ENCODE measurements at places on chromosomes 16 and 17. TPM values are rescaled to one million over a fixed set of nuclear protein-coding genes. Genes with fewer than 3 reads are reported as not detected.

Gene LCMT1
- polyA plus RNA-seq: 45.5 TPM

Gene SLC6A2
- 1.6 TPM for polyA plus RNA-seq

Gene MYH1
- polyA plus RNA-seq: not detected

Gene TXNL4B
- polyA plus RNA-seq: 10.5 TPM

Gene ZP2
- not detected for polyA plus RNA-seq

Gene TSNAXIP1
- 18.7 TPM for polyA plus RNA-seq

Gene SLFN12L
- 0.32 TPM for polyA plus RNA-seq

Gene ZNF821
- polyA plus RNA-seq: 4.6 TPM

Gene CCDC57
- 7.1 TPM for polyA plus RNA-seq

Gene EIF5A
- 594 TPM for polyA plus RNA-seq

Gene PLXDC1
- 5.6 TPM for polyA plus RNA-seq

Data from adrenal gland (tissue), 19 donors.